ENCODE measurements at places on chromosomes 16 and 17. TPM values are rescaled to one million over a fixed set of nuclear protein-coding genes. Genes with fewer than 3 reads are reported as not detected.

The CORO7 gene
- 51.5 TPM for total RNA-seq

The CETP gene
- 8.2 TPM for total RNA-seq

GRCh38 chr16:31877876-31878642 is 4.5 kb downstream of the ZNF267 start:
- no peak for DNase-seq

GRCh38 chr16:89898201-89898967 is 20.3 kb upstream of the MC1R start:
- no peak for DNase-seq

- peak; percentile 74 for DNase-seq
Measured at GRCh38 chr16:49652456-49653172, 203.3 kb downstream of the ZNF423 start.

- no peak for DNase-seq
Measured at GRCh38 chr17:3799181-3799945, 1.6 kb downstream of the ITGAE start.

- no peak for DNase-seq
Measured at GRCh38 chr16:69302301-69302700, 8.8 kb upstream of the VPS4A start.

DNA sequence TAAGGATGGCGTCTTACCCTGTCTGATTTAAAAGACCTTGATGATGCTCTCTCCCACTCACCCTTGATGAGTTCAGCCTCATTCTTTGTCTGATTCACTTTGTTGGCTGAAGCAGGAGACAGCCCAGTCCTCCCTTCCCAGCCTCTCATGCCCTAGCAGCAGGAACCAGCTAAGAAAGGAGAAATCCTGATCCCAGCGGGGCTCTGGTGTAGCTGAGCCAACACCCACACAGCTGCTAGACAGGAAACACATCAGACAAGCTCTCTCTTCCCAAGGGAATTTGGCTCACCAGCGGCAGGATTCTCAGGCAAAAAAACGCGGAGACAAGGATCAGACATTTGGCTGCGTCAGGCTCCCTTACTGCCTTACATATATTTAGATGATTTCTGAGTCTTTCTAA is 211.5 kb downstream of the CDH11 start:
- DNase-seq = no peak

DNA sequence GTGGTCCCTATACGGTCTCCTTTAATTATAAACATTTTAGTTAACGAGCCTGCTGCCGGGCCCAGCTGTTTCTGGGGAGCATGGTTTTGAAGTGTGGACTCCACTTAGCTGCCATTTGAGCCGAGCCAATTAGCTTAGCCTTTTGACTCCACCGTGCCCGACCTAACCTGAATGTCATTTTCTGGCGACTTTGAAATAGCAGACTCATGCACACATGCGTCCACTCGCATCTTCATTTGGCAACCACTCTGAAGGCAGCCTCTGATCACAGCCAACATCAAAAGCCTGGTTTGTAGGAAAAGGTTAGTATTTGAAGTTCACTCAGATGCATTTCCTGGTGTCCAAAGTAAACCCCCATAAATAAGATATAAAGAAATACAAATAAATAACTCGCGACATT is 16.8 kb downstream of the AXIN2 start:
- DNase-seq = no peak

DNA sequence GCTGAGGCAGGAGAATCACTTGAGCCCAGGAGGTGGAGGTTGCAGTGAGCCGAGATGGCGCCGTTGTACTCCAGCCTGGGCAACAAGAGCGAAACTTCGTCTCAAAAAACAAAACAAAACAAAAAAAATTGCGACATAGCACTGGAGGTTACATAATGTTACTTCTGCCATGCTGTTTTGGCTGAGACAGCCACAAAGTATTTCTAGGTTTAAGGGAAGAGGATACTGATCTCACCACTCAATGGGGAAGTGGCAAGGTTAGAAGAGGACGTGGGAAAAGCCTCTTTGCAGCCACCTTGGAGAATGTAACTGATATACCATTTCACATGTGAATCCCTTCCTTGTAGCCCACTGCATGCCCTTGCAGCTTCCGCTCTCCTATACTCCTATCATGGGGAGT is 131.2 kb upstream of the NLRP1 start:
- DNase-seq = no peak

GRCh38 chr17:32564325-32564724 is 77.5 kb downstream of the CDK5R1 start:
- DNase-seq = no peak
